ENCODE measurements at places on chromosomes 7 and 10. TPM values are rescaled to one million over a fixed set of nuclear protein-coding genes. Genes with fewer than 3 reads are reported as not detected.

The PVRIG gene
- total RNA-seq = 0.64 TPM

The GPR15LG gene
- total RNA-seq = not detected

The ITPRID1 gene
- not detected for total RNA-seq

The WAPL gene
- total RNA-seq = 27.0 TPM

The OPALIN gene
- not detected for total RNA-seq

The HTR5A gene
- not detected for total RNA-seq

The AOAH gene
- total RNA-seq = not detected

The STAG3 gene
- total RNA-seq = 2.5 TPM

The RNF32 gene
- total RNA-seq = 3.9 TPM

The PNLIPRP1 gene
- 1.1 TPM for total RNA-seq

The ZCWPW1 gene
- 0.94 TPM for total RNA-seq

The ADCYAP1R1 gene
- not detected for total RNA-seq

The TAF5 gene
- 9.3 TPM for total RNA-seq

The MMD2 gene
- not detected for total RNA-seq

- no peak for DNase-seq
Observed at GRCh38 chr7:30851651-30852307, 59.9 kb upstream of the AQP1 start.

GRCh38 chr7:139648941-139649425 lies 125.5 kb downstream of the CLEC2L start:
- DNase-seq = no peak

- DNase-seq = no peak
Observed at GRCh38 chr10:22581461-22581860, 132.9 kb downstream of the PIP4K2A start.

- DNase-seq = no peak
Observed at GRCh38 chr7:69602522-69602921, 4.2 kb downstream of the AUTS2 start.

DNA sequence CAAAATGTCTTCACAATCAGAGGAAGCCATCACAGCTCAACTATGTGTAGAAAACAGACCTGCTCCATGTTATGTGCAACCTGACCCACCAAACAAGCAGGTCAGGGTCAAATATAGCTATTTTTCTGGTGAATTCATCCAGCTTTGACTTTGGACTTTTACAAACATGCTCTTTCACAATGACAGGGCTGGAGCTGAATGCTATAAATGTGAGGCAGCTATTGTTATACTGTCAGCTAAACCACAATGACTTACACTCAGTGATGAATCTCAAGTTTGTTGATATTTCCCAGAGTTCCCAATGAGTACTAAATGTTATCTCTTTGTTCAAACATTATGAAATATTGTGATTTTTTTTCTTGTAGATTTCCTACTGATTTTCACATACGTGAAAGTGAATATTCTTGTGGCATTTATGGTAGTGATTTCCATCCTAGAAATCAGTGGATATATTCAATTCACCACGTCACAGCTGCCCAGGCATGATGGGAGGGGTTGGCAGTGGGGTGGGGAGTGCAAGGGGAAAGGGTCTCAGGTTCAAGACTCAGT lies 2.5 kb upstream of the ITIH2 start:
- DNase-seq = no peak

DNA sequence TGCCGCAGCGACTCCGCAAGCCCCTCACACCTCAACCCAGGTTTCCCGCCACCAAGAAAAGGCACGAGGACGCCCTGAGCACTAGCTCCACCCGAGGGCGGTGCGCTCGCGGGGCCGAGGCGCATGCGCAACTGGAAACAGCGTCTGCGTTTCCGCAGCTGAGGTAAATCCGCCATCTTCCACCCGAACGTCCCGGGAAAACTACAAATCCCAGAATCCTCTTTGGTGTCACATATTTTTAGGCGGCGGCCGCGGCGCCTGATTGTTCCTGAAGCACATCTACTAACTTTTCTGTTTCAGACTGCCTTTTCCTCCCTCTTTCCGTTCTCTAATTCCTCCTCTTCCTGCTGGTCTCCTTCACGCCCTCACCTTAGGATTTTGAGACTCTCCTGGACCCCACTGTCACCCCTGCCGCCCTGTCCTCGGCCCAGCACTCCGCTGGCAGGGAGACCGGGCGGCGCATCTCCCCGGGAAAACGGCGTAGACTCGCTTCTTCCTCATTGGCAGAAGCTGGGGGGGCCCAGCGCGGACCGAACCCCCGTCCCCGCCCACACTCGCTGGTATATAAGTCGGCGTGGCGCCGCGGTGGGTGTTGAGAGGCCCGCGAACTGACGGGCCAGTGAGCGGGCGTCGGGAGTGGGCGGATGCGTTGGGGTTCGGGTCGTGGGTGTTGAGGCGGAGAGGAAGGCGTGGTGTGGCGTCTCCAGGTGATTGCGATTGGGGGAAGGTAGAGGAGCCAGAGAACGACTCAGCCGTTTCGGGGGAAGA lies at the start of gene ZCWPW1:
TSS of gene ZCWPW1 (minus strand) at position 505 of the 768 bp plus-strand sequence. CDS start 8,054 bp downstream, outside the sequence.
- DNase-seq = peak; percentile 93

DNA sequence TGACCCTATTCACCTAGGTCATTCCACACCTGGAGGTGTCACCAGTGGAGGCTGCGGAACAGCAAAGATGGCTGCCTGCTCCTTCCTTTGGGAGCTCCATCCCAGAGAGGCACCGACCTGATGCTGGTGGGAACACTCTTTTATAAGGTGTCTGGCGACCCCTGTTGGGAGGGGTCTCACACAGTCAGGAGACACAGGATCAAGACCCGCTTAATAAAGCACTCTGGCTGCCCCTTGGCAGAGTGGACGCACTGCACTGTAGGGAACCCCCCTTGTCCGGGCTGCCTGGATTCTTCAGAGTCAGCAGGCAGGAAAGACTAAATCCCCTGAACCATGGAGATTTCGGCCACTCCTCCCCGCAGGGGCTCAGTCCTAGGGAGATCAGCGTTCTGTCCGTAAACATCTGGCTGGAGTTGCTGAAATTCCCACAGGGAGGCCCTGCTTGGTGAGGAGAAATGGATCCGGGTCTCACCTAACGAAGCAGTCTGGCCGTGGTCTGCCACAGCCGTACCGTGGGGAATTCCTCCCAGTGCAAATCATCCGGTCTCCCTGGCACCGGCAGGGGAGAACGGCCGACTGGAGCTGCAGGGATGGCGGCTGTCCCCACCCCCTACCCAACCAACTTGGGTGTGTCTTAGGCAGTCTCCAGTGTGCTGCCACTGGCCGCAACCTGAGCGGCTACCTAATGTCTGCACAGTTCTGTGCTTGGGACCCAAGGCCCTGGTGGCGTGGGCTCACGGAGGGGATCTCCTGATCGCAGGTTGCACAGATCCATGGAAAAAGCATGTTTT lies 66.1 kb downstream of the LSMEM1 start:
- no peak for DNase-seq

- DNase-seq = no peak
Observed at GRCh38 chr7:94529516-94529915, 19.9 kb downstream of the CASD1 start.

DNA sequence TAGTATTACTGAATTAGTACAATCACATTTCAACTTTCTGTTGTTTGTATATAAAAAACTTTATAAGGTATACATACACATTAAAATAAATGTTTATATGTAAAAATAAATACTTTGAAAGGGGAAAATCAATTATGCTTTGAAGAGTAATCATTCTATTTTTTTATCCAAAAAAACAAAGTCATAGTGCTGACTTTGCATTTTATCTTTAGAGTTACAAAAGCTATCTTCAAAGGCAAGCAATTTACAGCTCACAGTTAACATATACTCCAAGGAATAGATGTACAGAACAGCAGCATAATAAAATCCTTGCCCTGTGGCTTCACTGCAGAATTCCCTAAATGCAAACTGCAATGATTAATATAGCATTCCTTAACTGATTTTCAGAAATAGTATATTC lies 53.2 kb downstream of the MAGI2 start:
- DNase-seq = no peak

- DNase-seq = no peak
Observed at GRCh38 chr7:73482746-73483145, 39.3 kb downstream of the BAZ1B start.

GRCh38 chr7:101622609-101623173 lies 6.4 kb downstream of the MYL10 start:
- no peak for DNase-seq

DNA sequence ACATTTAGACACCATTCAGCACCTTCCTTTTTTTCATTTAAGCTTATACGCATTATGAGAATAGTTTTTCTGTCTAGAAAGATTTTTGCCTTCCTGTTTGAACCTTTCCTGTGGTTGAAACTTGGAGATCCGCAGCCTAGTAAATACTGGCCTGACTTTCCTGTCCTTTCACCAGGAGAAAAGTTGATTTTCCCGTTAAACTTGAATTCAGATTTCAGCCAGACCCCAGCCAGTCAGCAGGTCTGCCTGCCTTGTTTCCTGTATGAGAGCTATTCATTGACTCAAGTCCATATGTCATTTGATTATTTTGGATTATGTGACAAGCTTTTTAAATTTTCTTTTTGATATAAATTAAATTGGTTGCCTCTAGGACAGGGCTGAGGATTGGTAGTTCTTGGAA lies 71.5 kb downstream of the EVX1 start:
- no peak for DNase-seq

- no peak for DNase-seq
Observed at GRCh38 chr7:3592401-3593134, 291.5 kb downstream of the SDK1 start.

- DNase-seq = no peak
Observed at GRCh38 chr7:95427166-95427565, 7.7 kb downstream of the PON2 start.

DNA sequence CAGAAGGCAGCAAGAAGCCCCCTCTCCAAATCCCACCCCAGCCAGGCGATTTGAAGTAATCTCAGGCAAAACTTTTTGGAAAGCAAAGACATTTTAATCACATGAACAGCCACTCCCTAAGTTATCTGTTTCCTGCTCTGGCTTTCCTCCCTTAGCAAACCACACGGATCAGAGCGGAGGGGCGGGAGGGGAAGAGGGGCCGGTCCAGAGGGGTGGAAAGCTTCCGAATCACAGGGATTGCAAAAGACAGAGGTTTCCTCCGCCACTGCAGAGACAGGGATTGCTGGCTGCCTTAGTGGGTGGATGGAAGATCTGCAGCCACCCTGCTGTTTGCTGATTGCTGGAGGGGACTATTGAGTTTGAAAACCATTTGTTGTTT lies 41.2 kb downstream of the ZCCHC24 start:
- peak; percentile 54 for DNase-seq

DNA sequence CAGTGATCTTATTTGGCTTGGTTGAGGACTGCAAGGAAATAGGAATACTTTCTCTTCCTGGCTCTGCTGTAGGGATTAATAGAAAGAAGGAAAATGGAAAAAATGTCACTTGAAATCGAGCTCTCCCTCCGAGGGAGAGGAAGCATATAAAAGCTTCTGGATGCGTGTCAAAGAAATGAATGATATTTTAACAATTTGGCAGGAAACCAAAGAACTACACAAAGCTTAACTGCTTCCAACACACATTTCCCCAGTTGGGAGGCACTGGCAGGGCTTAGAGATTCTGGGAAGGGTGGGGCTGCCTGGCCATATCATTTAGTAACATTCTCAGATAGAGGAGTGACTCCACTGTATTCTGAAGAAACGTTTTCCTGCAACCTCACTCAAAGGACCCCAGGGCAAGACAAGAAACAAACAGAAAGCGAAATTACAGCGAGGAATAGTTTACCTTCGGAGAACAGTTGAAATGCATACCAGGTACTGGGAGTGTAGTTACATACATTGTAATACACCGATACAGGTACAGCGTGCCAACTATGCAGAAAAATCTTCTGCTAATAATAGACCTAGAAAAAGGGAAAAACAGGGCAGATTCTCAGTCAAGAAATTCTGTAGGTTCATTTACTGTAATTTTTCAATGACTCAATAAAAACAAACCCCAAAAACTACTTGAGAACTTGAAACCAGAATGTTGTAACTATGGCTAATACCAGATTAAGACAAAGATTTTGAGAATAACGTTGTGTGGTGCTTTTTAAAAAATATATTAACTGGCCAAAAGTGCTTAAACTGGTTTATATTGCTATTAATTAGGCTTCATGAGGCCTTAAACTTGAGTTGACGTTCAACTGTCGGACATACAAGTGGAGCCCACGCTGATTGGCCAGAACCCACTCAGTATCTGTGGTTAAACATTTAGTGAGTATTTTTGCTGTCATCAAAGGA lies 75.7 kb upstream of the ASAH2 start:
- peak; percentile 91 for DNase-seq

GRCh38 chr10:18071591-18071990 lies 68.6 kb upstream of the CACNB2 start:
- no peak for DNase-seq

DNA sequence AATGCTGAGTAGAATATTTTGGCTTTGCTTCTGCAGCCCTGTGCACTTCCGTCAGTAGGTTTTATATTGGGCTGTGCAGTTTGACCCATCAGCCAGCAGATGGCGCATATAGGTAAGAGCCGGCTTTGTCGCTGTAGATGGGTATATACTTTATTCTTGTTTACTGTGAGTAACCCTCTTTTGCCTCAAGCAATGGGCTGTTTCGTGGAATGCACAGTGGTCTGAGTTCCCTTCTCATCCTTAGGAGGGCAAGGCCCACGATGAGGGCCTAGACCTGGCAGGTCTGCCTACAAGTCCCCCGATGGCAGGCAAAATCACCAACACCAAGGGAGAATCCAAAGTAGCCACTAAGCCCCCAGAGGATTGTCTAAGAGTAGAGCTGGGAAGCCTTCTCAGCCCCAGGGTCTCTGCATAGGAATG lies 1002.9 kb upstream of the KCND2 start:
- DNase-seq = peak; percentile 44

DNA sequence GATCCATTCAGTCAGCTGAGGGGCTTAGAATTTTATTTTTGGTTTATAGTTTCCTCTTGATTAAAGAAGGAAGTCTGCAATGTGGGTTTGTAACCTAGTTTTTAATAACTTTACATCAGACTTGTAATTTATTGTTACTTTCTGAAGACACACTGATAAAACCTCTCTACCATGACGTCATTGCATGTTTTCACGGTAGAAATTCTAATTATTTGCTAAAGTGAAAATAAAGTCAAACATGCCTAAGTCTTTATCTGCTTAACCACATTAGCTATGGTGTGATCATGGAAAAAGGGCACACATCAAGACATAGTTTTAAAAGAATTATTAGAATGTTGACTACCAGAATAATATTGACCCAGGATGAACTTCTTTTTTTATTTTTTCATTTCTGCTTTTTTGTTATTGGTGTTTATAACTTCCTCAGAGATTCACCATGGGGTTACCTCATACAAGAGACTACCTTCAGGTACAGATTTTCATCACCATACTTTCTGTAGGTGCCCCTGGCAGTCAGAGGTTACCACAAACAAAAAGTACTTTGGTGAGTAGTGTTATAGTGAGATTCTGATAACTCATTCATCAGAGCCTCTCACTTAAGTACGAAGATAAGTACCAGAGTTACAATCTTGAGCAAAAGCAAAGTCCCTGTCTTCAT lies 7.0 kb upstream of the PANK1 start:
- DNase-seq = no peak
